ENCODE measurements at places on chromosomes 5 and 9.

GRCh38 chr5:959581-960531 lies 48.7 kb upstream of the NKD2 start:
- DNase-seq = no peak

DNA sequence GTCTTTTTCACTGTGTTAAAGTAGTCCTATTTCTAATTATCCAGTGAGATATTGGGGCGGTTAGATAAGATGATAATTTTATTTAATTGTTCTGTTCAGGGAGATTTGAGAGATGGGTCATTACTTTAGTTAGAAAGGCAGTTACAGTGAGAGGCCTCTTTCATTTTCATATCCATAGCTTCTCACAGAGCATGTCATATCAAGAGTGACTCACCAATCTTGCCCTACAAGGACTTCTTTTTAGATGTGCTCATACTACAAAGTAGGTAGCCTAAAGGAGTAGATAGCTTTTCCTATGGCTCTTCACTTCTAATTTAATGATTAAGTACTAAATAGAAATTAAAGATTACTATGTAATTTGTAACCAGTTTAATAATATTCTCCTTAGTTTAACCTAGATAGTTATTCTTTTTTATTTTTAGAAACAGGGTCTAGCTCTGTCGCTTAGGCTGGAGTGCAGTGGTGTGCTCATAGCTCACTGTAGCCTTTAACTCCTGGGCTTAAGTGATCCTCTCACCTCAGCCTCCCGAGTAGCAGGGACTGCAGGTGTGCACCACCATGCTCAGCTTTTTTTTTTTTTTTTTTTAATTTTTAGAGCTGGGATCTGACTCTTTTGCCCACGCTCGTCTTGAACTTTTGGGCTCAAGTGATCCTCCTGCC lies 71.0 kb downstream of the FER start:
- no peak for DNase-seq

DNA sequence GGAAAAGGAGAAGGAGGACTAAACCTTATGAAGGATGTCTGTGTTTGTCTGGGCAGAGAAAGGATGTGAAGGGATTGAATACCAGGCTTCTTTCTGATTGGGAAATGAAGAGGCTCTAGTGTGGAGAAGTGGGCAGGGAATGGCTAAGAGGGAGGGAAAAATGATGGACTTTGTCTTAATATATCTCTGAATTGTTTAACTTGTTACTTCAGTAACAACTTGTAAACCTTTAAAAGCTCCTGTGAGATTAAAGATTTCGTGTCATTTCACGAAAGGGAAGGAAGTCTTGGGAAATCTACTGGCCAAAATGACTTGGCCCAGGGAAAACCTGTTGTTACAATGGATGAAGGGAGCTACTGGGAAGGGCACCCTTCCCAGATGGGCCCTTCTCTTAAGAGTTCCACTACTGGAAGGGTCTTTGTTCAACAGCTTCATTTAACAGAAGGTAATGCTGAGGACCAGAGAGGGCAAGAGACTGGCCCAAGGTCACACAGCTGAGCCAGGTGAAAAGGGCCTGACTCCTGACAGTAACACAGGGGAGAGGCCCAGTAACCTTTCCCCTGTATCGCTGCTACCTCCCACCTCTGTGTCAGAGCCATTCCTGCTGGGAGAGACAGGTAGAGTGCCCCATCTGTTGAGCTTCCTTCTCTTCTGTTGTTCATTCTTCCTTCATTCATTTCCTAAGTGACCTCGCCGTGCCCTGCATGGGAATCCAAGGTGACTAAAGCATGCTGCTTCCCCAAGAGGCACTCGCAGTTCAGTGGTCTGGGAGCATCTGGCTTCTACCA lies 5.1 kb upstream of the TCOF1 start:
- DNase-seq = no peak

- no peak for DNase-seq
Observed at GRCh38 chr9:90296539-90296938, 346.1 kb downstream of the DIRAS2 start.

DNA sequence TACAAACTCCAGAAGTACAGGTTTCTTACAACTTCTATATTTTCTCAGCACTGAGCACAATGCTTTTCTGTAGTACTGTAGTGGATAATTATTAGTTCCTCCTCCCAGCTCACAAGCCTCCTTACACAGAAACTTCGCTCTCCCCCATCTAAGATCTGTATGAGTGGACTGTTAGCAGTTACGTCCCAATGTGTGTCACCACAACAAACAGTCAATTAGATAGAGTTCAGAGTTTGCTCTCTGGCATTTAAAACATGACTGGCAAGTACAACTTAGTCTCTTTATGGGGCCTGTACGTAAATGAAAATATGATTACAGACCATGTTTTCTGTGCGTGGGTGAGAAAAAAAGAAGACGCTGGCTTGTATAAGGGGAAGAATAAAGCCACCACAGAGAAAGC lies 631.4 kb upstream of the DMAC1 start:
- DNase-seq = no peak

- DNase-seq = no peak
Observed at GRCh38 chr9:121876658-121877271, 216.3 kb downstream of the TTLL11 start.

DNA sequence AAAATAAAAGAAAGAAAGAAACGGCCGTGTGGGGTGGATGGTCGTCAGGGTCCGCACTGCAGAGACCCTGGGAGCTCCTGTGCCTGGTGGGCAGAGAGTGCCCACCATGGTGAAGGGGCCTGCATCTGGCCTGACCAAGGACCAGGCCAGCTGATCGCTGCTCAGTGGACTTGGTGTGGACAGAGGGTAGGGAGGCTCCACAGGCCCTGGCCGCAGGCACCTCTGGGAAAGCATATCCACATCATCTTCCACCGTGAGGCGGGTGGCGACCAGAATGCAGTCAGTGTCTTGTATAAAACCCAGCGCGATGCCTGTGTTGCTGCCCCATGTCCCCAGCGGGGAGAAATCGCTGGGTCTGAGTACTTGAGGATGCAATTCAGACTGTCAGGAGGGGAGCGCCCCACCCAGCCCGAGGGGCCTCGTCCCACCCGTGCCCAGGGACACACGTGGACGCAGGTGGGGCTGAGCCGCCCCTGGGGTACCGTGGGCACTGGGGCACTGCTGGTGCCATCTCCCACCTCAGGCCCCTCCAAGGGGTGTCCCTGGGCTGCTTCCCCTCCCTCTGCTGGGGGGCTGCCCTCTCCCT lies 27.8 kb upstream of the SLC6A19 start:
- no peak for DNase-seq

GRCh38 chr5:125106271-125106670 lies 359.8 kb upstream of the ZNF608 start:
- no peak for DNase-seq

DNA sequence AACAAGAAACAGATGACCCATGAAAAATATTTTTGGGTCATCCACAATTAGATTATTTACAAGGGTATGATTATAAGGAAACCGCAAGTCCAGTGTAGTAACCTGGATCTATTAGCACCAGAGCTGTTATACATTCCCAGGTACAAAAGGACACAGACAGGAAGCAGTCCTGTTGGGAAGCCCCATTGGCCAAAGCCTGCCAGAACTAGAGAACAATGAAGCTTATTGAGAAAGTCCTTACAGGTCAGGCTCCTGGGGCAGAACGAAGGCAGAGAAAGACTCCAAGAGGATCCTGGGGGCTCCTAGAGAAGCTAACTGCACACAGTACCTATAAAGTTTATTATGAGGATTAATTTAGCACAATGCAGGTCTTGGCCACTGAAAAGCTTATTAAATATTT lies 169.9 kb downstream of the PARP8 start:
- no peak for DNase-seq

DNA sequence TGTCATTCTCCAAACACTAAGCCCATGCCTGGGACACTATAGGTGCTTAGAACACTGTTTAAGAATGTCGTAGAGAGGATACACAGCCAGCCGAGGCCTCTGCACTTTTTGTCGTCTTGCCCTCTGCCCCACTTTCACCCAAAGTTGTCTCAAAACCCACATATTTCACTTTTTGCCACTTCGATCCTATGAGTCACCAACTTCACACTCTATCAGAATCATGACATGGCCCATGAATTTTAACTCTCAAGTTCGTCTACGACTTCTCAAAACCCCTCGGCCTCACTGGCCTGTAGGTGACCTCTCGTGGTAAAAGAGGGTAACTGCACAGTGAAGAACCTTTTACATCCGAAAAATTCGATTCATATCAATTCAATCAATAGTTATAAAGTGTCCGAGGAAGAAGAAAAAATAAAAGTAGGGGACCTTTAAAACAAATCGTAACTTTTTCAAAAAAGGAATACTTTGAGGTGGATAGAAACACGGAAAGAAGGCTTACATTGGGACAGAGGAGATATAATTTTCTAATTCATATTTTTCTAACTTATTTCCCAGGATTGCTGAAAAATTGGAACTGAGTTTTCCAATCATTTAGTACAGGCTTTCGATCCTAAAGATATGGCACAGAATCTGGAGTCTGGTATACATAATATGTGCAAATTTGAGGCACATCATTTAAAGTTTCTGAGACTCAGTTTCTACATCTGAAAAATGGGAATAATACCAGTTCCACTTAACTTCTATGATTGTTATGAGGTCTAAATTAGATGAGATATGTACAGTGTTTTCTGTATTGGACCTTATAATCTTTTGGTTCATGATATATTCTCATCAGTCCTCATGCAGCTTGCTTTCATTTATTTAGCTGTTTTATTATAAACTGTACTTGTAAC lies 122.6 kb downstream of the APBA1 start:
- no peak for DNase-seq

- no peak for DNase-seq
Observed at GRCh38 chr9:27247756-27248155, 49.2 kb downstream of the EQTN start.

- DNase-seq = no peak
Observed at GRCh38 chr9:109286571-109286977, 34.3 kb downstream of the EPB41L4B start.

DNA sequence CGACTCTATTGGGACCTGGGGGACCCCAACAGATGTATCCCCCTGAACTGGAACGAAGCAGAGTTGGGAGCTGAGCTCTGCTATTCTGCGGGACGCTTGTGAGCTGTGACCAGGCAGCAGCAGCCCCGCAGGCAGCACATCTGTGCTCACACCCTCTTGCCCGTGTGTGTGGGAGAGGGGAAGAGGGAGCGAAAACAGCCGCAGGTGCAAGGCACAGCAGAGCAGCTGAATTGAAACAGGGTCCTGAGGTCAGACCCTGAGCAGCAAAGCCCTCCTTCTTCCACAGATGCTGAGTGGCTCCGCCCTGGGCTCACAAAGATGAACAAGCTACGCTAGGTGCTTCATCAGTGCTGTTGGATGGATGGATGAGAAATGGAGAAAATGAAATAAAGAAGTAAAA lies 198.7 kb downstream of the HSPA4 start:
- DNase-seq = no peak

DNA sequence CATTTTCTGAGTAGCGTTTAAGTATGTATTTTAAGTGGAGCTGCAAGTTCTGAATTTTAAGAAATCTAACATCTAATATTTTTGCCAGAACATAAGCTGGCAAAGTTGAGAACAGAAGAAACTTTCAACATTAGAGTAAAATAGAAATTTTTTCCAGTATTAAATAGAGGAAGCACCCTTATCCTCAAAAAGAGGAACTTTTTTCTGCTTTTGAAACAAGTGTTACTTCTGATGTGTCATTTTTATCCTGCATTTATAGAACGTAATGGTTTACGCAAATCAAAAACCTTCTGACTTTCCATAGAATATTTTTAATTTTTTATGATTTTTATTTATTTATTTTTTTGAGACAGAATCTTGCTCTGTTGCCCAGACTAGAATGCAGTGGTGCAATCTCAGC lies 21.8 kb downstream of the ZBED3 start:
- DNase-seq = no peak

DNA sequence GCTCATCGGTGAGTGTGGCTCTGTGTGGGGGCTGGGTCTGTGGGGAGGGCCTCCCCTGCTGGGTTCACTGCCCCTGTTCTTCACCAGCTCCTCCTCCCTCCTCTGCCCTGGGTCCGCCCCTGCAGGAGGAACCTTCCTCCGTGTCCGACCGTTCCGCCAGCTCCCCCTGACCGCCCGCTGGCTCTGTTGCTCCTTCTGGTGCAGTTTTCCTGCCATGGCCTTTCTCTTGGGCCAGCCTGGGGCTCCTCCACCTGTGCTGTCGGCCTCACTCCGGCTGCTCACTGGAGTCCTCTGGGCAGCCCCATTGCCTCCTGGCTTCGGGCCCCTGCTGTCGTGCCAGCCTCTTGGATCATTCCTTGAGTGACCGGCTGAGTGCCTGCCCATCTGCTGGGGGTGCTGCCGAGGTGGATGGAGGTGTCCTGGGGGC lies 12.3 kb downstream of the RNU6ATAC start:
- DNase-seq = no peak

- DNase-seq = peak; percentile 62
Observed at GRCh38 chr9:91681461-91682305, 258.1 kb upstream of the NFIL3 start.

GRCh38 chr5:56302027-56302426 lies 68.9 kb upstream of the ANKRD55 start:
- DNase-seq = no peak

- no peak for DNase-seq
Observed at GRCh38 chr5:119578937-119579336, 50.4 kb upstream of the FAM170A start.

GRCh38 chr5:120544043-120544442 lies 79.9 kb downstream of the PRR16 start:
- no peak for DNase-seq

DNA sequence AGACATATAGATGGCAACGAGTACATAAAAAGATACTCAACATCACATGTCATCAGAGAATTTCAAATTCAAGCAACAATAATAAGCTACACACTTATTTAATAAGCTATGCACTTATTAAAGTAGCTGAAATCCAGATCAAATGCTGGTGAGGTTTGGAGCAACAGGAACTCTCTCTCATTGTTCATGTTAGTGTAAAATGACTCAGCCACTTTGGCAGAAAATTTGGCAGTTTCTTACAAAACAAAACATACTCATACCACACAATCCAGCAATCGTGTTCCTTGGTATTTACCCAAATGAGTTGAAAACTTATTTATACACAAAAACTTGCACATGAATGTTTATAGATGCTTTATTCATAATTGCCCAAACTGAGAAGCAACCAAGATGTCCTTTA lies 131.5 kb upstream of the NFIL3 start:
- no peak for DNase-seq

DNA sequence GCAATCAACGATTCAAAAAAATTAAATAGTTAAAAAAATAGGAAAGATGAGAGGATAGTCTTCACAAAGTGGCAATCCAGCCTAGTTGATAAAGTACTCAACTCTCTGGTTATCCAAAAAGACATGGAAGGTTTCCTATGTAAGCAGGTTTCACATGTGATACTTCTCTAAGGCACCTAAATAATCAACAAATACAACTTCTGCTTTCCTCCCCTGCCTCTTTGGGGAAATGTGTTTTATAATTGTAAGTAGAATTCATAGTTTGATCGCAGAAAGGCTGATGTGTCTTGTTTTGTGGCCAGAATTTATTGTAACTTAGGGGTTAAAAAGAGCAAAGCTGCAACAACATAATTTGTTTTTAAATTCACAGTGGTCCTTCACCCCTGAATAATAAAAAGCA lies 855.5 kb upstream of the DMAC1 start:
- no peak for DNase-seq

GRCh38 chr9:36450110-36450732 lies 50.2 kb upstream of the RNF38 start:
- DNase-seq = no peak

GRCh38 chr5:946720-947625 lies 54.3 kb downstream of the TRIP13 start:
- peak; percentile 27 for DNase-seq

GRCh38 chr9:14209399-14210345 lies 104.3 kb downstream of the NFIB start:
- DNase-seq = no peak

- no peak for DNase-seq
Observed at GRCh38 chr5:53575831-53576230, 15.4 kb downstream of the NDUFS4 start.
